GM19239 (cell line): ENCODE measurements at places on chromosomes 1 and 21.

DNA sequence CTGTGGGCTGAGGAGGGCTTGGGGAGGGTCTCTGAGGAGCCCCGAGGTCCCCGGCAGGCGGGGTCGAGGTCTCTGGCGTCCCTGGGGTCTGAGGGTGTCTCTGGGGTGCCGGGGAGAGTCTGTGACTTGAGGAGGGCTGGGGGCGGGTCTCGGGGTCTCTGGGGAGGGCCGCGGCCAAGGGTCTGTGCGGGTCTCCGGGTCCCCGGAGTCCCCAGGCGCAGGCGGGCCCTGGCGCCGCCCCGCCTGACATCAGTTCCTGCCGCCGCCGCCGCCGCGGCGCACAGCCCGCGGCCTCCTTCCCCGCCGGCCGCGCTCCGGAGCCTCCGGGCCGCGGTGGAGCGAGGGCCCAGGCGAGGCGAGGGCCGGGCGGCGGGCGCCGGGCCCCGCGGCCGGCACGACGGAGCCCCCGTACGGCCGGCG, at the start of gene PLEKHM2:
Gene PLEKHM2, plus strand, starts transcription at position 279 of the 420 bp plus-strand sequence. CDS start 239 bp downstream, outside the sequence.
- DNase-seq, result peak; percentile 84

- DNase-seq, result no peak
Observed at GRCh38 chr1:27163093-27163492, 8.2 kb upstream of the SLC9A1 start.

DNA sequence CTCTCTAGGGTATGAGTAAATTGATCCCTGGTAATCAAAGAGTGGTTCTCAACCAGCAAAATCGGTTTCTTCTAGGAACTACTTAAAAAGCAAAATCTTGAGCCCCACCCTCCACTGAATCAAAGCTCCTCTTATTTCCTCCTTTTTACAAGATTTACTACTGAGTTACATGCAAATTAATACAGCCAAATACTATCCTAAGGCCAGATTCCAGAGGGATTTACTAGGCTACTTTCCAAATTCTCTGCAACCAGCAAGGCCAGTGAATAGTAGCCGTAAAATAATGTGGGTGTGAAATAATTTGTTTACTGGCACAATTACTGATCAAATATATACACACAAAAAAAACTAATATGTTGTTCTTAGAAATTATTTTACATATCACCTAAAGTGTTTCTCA, 1583.8 kb downstream of the NCAM2 start:
- no peak for DNase-seq

DNA sequence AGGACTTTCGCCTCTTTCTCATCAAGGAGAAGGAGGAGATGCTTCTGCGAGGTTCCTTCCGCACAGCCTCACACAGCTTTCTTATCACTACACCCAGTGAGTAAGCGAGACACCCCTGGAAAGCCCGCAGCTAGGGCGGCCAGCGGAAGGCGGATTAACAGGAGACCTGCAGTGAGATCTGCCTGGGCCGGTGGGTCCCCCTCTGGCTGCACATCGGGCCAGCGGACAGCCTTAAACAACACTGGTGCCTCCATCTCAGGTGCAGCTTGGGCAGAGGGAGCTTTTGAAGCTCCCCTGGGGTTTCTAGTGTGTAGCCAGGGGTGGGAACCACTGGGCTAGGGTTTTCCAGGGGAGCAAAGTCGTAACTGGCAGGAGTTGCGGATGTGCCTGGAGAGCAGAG, 17.5 kb upstream of the MTARC1 start:
- no peak for DNase-seq

DNA sequence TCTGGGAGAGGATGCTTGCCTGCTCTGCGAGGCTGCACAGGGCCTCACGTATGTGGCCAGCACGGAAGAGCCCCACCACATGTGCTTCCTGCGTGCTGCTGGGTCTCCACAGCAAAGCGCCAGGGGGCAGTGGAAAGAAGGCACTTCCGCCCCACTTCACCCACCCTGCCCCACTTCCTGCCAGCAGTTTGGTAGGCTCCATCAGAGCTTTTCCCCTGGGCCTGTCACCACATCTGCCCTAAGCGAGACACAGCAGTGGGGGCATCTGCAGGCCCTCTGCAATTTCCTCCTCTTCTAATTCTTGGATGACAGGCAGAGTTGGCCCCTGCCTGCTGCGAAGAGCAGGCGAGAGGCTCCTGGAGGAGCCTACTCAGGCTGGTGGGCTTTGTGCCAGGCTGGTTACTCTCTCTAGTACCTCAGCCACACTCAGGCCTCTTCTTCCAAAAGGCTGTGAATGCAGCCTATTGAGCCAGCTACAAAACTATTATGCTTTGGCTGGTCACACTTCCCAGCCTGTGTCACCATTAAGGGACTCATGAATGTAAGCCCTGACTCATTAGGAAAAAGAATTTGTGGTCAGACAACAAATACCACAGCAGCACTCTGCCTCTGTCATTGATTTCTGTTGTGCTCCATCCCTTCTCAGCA, 25.0 kb downstream of the CD244 start:
- DNase-seq, result peak; percentile 50

DNA sequence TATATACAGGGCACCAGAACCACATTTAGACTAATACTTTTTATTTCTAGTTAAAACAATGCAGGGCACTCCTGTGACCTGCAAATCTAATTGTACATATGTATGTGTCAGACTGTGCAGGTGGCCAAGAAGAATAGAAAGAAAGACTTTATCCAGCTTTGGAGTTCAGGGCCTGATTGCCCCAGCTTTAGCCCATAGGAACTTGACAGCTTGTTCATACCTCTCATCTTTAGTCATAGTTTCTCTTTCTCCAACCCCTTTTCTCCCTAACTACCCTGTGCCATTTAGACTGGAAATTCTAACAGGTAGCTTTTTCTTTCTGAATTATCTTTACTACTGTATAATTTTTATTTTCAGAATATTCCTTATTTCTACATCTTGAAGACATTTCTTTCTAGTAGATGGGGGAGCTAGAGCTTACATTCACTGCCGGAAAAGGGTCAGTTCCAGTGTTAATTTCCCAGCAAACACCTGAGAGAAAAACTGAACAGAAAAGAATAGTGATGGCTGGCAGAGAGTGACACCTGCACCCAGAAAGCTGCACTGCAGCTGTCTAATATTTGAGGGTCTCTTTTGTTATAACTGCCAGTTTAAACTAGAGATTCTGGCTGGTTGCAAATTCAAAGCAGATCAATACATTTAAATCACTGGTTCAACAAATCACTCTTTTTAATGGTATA, 8.4 kb downstream of the YBX1 start:
- no peak for DNase-seq

- no peak for DNase-seq
Observed at GRCh38 chr1:119489201-119489600, 17.8 kb upstream of the HSD3B1 start.

- no peak for DNase-seq
Observed at GRCh38 chr1:36909946-36910725, 124.2 kb downstream of the GRIK3 start.

DNA sequence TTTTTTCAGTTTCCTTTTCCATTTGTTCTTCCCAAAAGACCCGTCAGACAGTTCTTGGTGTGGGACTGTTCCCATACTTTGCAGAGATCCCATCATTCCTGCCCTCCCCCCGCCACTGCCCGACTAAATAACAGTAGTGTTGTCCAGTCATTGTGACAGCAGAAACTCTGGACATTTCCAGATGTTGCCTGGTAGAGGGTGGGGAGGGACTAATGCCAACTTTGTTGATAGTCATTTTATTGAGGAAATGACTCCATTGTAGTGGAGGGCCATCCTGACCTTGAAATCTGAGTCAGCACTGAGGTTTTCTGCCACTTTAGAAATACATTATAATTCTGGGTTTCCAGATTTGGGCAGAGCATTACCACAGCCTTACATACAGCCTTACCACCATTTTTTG, 85.4 kb downstream of the CEP350 start:
- no peak for DNase-seq

DNA sequence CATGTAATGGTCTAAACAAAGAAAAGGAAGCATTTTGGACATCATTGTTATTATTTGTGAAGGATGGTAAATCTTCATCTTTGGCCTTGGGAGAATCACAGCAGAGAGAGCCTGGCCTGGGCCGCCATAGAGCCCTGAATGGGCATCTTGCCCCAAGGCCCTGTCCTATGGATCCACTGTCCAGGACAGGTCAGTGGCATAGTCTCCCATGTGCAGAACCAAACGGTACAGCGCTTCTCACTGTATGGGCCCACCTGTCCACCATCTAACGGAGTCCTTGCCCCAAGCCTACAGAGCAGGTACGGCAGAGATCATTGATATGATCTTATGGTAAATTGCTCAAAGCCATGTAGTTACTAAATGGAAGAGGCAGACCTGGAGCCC, 185.7 kb downstream of the FOXD2 start:
- no peak for DNase-seq
